Vagina (tissue), 2 donors: ENCODE measurements at places on chromosomes 5 and 9.

DNA sequence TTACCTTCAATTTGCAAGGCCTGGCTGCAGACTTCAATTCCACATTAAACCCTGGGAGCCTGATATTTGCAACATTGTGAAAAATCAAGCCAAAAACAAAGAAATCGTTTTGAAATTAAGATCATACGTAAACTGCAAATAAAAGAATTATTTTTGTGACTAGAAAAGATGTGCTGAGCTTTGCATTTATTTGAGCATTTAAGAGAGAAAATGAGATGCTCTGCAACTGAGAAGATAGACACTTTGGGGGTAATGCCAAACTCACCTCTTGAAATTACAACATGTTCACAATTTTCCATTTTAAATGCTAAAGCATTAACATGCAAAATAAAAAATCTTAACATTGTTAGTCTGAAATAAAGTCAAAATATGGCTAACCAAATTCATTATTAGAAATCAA lies 46.6 kb downstream of the CSNK1A1 start:
- no peak for DNase-seq

DNA sequence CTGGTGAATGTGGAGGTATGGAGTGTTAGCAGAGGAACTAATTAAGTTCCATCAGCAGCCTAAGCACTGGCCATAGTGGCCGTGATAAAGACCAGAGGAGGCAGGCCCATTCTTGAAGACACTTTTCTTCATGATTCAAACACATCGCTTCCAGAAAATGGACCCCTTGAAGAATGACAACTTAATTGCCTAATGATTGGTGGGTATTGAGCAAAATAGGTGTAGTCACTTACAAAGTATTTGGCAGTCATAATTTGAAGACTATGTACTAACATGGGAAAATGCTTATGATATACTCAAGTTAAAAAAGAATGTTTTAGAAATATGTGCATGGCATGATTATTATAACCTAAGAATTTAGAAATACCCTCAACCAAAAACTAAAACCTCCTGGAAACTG lies 44.8 kb downstream of the MEGF10 start:
- DNase-seq, result no peak

DNA sequence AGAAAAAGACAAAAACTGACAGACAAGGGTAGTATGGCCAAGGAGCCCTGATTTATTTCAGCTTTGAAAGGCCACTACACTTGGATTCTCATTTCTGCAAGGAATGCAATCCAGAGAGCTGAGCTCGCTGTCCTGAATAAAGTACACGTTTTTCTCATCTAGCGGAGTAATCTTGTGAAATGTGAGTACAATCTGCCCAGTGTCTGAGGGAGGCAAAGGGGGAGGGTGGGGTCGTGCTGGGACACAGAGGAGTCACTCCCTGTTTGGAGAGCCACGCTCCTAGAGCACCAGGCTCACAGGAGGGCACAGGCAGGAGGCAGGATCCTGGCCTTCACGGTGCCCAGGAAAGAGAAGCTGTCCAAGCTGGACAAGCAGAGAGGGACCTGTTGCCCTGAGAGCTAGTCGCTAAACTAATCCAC lies 51.0 kb upstream of the IFNK start:
- no peak for DNase-seq

DNA sequence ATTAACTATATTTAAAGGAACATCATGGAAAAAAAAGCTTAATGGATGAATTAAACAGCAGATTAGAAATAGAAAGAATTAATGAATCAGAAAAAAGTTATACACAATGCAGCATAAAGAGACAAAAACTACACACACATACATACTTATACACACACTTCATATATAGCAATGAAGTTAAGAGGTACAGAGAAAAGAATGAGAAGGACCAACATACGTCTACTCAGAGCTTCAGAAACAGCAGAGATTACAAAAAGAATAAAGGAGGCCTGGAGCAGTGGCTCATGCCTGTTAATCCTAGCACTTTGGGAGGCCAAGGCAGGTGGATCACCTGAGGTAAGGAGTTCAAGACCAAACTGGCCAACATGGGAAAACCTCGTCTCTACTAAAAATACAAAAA lies 133.9 kb upstream of the TNPO1 start:
- no peak for DNase-seq

DNA sequence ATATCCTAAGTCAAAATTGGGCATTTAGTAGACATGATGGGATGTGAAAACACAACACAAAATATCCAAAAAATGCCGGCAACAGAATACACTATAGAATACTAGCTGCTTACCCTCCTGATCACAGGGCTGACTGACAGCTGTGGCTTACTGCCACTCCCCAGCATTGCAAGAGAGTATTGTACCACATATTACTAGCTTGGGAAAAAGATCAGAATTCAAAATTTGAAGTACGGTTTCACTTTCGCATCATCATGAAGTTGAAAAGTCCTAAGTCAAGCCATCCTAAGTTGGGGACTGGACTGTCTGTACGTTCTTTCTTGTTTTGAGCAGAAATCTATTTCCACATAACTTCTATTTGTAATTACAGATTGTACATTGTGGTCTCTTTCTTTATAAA lies 851.4 kb downstream of the MAT2B start:
- no peak for DNase-seq

- DNase-seq, result peak; percentile 90
Observed at GRCh38 chr5:154755361-154756008, at the start of gene LARP1. LARP1 (plus strand) TSS chr5:154755377; CDS start chr5:154755758, 381 bp downstream.

- no peak for DNase-seq
Observed at GRCh38 chr9:133991964-133992779, at the start of gene VAV2. VAV2 (minus strand) TSS chr9:133992324; CDS start chr9:133992278, 46 bp downstream.

GRCh38 chr5:36681711-36682110 lies 75.3 kb downstream of the SLC1A3 start:
- DNase-seq, result no peak

DNA sequence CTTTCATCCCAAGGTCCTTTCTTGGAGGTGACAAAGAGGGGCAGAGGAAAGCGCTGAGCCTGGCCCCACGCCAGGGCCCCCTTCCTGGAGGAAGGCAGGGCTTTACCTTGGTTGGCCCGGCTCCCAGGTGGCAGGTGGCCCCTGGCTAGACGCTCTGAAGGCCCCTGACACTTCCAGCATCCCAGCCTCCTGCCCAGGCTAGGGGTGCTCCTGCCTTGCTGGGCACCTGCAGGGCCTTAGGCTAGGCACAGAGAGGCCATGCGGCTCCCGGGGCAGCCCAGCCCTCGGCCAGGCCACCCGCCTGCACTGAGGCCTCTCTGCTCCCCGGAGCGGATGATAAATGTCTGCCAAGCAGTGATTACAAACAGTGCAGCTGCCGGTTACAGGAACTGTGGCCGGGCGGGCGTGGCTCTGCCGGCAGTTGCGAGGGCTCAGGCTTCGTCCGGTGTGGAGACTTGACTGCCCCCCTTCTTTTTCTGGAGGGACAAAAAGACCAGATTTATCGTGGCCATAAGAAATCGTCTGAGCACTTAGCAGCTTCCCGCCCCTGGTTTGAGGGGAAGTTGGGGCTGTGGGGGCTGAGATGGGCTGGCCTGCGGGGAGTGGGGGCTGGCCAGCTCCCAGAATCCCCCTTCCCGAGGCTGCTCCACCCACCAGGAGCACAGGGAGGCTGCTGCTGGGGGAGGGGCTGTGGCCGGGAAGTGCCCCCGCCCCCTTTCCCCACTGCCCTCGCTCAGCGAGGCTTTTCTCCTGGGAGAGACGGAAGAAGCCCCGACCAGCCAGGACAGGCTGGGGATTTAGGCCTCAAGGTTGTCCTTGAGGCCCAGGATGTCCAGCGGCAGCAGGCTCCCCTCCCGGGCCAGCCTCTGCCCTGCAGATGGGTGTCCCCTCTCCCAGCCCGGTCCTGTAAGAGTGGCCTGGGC lies 31.6 kb upstream of the UBAC1 start:
- no peak for DNase-seq

DNA sequence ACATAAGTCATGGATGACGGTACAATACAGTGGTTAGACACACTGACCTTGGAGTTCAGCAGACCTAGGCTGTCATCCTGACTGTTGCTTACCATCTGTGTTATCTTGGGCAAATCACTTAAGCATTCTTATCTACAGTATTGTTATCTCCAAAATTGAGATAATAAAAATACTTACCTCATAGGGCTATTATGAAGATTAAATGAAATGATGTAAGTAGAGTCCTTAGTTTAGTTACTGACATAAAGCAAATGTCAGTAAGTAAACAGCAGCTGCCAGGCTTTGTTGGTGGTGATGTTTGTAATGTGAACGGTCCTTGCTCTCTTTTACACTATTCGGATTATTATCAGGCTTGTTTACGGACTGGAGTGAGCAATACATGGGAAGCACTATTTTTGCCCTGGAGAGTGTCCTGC lies 107.3 kb upstream of the DPYSL3 start:
- no peak for DNase-seq

DNA sequence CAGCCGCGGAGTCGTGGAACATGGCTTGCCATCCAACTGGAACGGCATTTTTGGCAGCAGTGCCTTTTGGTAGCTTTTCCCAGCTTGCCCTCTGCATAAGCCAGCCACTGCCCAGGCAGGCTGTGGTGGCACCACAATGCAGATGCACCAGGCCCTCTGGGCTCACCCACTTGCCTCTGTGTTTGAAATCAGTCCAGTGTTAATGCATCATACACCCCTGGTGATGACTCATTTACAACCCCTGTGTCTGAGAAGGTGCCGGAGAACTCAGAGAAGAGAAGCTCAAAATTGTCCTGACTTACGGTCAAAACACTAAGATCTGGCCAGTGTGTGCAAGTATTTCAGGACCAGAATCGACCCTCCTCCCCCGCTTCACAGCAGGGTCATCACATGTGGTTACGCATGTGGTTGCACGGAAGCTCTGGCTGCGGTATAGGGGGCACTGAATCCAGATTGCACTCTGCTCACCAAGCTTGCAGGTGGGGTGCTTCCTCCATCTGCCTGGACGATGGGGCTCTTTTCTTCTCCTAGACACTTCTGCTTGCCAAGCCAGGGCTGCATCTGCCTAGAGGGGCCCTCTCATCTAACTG lies 66.5 kb upstream of the SMIM15 start:
- no peak for DNase-seq

GRCh38 chr5:23257656-23258055 lies 249.8 kb upstream of the PRDM9 start:
- DNase-seq, result no peak

DNA sequence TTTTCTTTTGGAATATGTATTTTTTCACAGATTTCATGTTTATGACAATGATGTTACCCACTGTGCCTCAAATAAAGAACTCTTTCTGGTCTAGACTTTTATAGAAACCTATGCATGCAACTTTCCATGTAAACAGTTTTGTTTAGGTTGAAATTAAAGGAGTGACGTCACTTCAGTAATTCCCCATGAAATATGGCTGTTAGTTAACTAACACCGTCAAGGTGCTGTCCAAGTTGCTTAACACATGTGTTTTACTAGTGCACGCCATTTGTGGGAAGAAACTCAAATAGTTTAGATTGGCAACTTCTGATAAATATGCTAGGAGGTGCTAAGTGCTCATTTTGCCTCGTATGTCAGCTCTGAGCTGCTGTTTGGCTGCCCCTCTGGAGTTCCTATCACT lies 102.2 kb downstream of the FBN2 start:
- DNase-seq, result no peak

- no peak for DNase-seq
Observed at GRCh38 chr5:154403776-154404387, 41.9 kb upstream of the SAP30L start.

DNA sequence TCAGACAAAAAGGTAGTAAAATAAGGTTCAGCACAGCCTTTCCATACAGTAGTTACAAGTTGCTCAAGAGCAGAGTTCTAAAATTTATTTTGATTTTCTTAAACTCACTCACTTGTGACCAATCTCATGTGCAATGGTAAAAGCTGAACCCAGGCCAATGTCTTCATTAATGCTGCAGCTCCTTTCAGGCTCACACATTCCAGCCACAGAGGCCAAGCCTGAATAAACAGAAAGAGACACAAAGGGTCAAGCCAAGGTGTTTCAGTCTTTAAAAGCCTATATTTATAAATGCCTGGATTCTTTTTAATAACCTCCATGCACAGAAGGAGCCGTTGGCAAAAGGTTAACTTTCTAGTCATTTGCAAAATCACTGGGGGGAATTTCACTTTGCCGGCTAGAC lies 152.5 kb downstream of the ADAMTS6 start:
- no peak for DNase-seq

- DNase-seq, result no peak
Observed at GRCh38 chr9:73523391-73523790, 371.7 kb downstream of the ANXA1 start.

GRCh38 chr5:179821298-179822058 lies 773 bp downstream of the SQSTM1 start:
- peak; percentile 96 for DNase-seq

GRCh38 chr9:98517761-98518160 lies 191.0 kb downstream of the GABBR2 start:
- DNase-seq, result peak; percentile 75

DNA sequence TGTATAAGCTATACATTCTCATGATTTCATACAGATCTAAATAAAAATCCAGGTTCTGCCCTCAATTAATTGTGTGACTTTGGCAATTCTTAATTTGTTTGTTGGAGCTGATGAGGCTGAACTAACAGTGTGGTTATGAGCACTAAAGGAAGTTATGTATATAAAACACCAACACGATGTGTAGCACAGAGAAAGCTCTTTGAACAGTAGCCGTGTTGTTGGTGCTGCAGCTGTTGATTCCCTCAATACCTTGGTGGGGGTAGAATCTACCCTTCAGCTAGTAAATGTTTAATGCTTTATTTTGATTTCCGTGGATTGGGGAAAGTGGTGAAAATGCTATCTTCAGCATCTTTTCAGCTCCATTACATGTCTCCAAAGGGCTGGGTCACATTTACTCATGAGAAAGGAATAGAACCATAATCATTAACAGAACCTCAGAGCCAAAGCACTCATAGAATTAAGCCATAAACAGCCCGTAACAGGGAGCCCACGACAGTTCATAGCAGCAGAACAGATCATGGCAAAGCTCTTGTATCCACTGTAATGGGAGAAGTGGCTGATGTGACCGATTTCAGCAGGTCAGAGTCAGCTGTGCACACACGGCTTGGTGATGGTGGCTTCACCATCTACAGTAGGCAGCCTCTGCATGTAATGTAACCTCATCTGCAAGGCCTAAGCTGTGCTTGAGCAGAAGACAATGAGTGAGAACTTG lies 332.7 kb downstream of the DIRAS2 start:
- DNase-seq, result no peak

- DNase-seq, result no peak
Observed at GRCh38 chr9:70081120-70081495, 37.5 kb downstream of the MAMDC2 start.

- no peak for DNase-seq
Observed at GRCh38 chr5:56585999-56586691, 229.2 kb upstream of the MAP3K1 start.

GRCh38 chr5:62340979-62341378 lies 35.0 kb downstream of the KIF2A start:
- no peak for DNase-seq

DNA sequence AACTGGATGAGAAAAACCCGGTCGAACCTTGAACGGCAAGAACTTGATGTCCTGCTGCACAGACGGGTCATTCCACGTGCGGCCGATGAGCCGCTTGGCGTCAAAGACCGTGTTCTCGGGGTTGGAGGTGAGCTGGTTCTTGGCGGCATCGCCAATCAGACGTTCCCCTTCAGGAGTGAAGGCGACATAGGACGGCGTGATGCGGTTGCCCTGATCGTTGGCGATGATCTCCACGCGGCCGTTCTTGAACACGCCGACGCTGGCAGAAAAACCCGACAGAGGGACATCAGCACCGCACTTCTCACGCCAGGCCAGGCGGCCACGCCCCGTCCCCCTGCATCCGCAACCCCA lies 519 bp downstream of the HSPA5 start:
- no peak for DNase-seq

- no peak for DNase-seq
Observed at GRCh38 chr5:175900157-175900556, 28.8 kb downstream of the CPLX2 start.
